Esophagus muscularis mucosa (tissue), 4 donors: ENCODE measurements at places on chromosomes 12 and 14. TPM values are rescaled to one million over a fixed set of nuclear protein-coding genes. Genes with fewer than 3 reads are reported as not detected.

DNA sequence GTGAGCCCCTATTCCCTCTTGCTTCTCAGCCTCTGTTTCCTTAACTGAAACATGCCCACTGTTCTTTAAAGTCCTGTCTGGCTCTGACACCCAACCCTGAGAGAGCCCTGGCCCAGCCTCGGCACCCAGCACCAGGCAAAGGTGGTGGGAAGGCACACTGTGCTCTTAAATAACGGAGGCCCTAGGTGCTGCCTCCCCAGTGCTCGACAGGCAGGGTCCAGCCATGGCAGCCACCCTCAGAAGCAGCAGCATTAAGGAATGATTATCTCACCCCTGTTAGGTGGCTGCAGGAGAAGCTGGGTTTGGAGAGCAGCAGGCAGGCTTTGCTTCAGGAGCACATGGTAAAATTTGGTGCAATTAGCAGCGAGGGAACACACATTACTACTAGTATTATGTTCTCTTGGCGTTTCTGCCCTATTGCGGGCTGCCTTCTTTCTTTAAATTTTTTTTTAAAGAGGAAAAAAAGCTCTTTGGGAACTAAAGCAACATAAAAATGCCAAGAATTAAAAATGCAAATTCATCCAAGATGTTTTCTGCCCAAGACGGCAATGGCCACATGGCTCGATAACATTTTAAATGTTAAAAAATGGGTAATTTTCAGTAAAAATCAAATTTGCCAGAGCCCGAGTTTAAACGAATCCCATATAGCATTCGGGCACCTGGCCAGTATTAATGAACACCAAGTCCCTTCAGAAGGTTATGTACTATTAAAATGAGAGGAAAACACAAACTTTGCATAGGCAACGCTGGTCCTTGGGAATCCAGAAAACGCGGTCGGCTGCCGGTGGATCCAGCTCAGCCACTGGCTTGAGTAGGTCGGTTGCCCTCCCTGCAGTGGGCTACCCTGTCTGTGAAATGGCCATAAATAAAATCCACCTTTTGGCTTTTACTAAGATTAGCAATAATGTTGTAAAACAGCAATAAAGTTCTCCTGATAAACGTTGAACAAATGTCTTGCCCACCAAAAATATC, 152.2 kb downstream of the BCL11B start:
- DNase-seq: peak; percentile 34

The ZC2HC1C gene
- 4.3 TPM for total RNA-seq

DNA sequence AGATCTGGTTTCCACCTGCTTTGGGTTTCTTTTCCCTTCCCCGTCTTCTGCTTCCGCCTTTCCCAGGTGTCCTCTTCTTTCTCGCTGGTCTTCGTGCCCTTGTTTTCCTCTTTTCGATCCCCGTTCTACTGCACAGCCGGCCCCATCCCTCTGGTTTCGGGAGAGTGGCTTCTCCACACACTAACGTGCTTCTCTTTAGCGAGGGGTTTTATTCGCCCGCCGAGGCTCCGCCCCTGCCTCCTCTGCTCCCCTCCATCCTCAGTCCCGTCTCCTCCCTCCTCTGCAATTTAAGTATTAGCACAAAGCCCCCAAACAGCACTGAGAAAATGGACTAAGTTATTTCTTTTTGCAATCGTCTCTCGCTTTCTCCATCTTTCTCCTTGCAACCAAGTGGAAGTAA, at the start of gene SLC7A8:
Gene SLC7A8, minus strand, starts transcription at position 182 of the 400 bp plus-strand sequence. CDS start 746 bp downstream, outside the sequence.
- no peak for DNase-seq

The COX8C gene
- total RNA-seq: not detected

- no peak for DNase-seq
These were observed 40.0 kb upstream of the CAPRIN2 start for GRCh38 chr12:30794591-30795409.

DNA sequence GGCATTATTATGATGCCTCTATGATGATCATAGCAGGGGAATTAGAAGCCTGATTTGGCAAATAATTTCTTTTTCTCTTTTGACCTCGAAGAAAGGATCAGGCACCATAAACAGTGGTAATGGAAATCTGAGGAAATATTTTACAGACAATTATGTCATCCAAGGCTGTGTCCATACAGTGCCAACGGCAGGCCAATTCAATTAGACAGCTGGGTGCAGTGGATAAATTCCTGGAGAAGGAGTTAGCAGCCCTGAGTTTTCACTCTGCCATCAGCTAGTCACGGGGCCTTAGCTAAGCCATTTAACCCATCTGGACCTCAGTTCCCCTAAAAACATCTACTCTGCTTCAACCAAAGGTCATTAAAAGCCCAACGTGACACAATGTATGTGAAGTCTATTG, 4.1 kb downstream of the TPH2 start:
- DNase-seq: no peak

The TMCC3 gene
- total RNA-seq: 17.0 TPM

DNA sequence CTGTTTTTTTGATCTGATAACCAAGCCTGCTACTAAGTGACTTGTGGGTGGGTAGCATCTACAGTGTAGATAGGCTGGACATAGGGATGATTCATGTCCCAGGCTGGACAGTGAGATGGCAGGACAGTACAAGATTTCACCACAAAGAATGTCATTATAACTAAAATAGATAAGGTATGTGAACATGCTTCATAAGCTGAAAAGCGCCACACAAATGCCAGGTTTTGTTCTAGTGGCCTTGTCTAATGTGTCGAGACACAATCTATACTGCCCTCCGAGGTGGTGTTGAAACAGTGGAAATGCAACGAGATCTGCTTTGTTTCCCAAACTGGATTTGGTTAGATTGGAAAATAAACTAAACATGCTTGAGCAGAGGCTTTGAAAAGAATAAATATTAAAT, 4.4 kb downstream of the LGALS3 start:
- no peak for DNase-seq

GRCh38 chr12:84807249-84807648, 105.3 kb downstream of the SLC6A15 start:
- DNase-seq: no peak

DNA sequence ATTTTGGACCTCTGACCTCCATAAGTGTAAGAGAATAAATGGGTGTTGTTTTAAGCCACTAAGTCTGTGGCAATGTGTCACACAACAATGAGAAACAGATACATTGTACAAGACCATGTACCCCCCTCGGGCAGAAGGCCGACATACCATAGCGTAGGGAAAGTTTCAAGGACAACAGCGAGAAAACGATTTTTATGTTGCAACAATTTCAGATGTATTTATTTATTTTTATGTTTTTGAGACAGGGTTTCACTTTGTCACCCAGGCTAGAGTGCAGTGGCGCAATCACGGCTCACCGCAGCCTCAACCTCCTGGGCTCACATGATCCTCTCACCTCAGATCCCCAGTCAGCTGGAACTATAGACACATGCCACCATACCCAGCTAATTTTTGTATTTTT, 136.4 kb upstream of the NCOR2 start:
- DNase-seq: no peak

The SSTR1 gene
- 0.42 TPM for total RNA-seq

The IFNG-AS1 gene
- total RNA-seq: not detected

GRCh38 chr14:88289996-88290395, 33.1 kb downstream of the KCNK10 start:
- DNase-seq: no peak

- DNase-seq: no peak
These were observed 98.7 kb downstream of the GAS2L3 start for GRCh38 chr12:100672075-100672592.

GRCh38 chr14:72573725-72574417, 320.0 kb downstream of the DPF3 start:
- DNase-seq: no peak

The AKAP3 gene
- total RNA-seq: 0.83 TPM

The NTS gene
- 0.33 TPM for total RNA-seq

- no peak for DNase-seq
These were observed 16.8 kb downstream of the GALNT6 start for GRCh38 chr12:51374361-51374760.
